ENCODE measurements at places on chromosomes 2 and 18. TPM values are rescaled to one million over a fixed set of nuclear protein-coding genes. Genes with fewer than 3 reads are reported as not detected.

The TSPYL6 gene
- not detected for polyA plus RNA-seq

The AGAP1 gene
- 0.03 TPM for polyA plus RNA-seq

The TCF7L1 gene
- polyA plus RNA-seq, result not detected

The C2orf81 gene
- polyA plus RNA-seq, result 3.2 TPM

The PSD4 gene
- 44.1 TPM for polyA plus RNA-seq

The DYNAP gene
- polyA plus RNA-seq, result not detected

The ONECUT2 gene
- polyA plus RNA-seq, result not detected

The POLR1B gene
- 17.5 TPM for polyA plus RNA-seq

The CREG2 gene
- polyA plus RNA-seq, result not detected

The UGT1A4 gene
- not detected for polyA plus RNA-seq

The CPLX4 gene
- not detected for polyA plus RNA-seq

The LYG2 gene
- not detected for polyA plus RNA-seq

The SLC11A1 gene
- polyA plus RNA-seq, result 0.73 TPM

The NEB gene
- polyA plus RNA-seq, result not detected

The TEX51 gene
- not detected for polyA plus RNA-seq

The ALPG gene
- not detected for polyA plus RNA-seq

The CETN1 gene
- not detected for polyA plus RNA-seq

The LONRF2 gene
- not detected for polyA plus RNA-seq

The CNTNAP5 gene
- not detected for polyA plus RNA-seq

The ANKRD62 gene
- not detected for polyA plus RNA-seq

The DNAJC5G gene
- not detected for polyA plus RNA-seq

The PLB1 gene
- not detected for polyA plus RNA-seq

The RTP5 gene
- not detected for polyA plus RNA-seq

The GALR1 gene
- polyA plus RNA-seq, result not detected

The REG3A gene
- not detected for polyA plus RNA-seq

The TRMT61B gene
- 21.5 TPM for polyA plus RNA-seq

The STAT4 gene
- 75.8 TPM for polyA plus RNA-seq

Data from naive thymus-derived CD8-positive, alpha-beta T cell (primary cell).